IPS-NIHi11 (cell line): ENCODE measurements at places on chromosomes 2 and 18.
A peak's percentile ranks its signal among the peaks of the same experiment; 100 is the strongest.

GRCh38 chr18:73980289-73980979 lies 167.2 kb downstream of the FBXO15 start:
- peak; percentile 67 for DNase-seq

GRCh38 chr2:160434254-160434948 lies 59.2 kb downstream of the RBMS1 start:
- DNase-seq: no peak

- peak; percentile 42 for DNase-seq
These were observed 8.0 kb upstream of the ITGB6 start for GRCh38 chr2:160207804-160208654.

- DNase-seq: no peak
These were observed 184.1 kb upstream of the RAB12 start for GRCh38 chr18:8424917-8425725.

GRCh38 chr2:53021292-53021691 lies 746.3 kb upstream of the CHAC2 start:
- DNase-seq: no peak

GRCh38 chr2:69465513-69466456 lies 28.6 kb upstream of the NFU1 start:
- DNase-seq: no peak

DNA sequence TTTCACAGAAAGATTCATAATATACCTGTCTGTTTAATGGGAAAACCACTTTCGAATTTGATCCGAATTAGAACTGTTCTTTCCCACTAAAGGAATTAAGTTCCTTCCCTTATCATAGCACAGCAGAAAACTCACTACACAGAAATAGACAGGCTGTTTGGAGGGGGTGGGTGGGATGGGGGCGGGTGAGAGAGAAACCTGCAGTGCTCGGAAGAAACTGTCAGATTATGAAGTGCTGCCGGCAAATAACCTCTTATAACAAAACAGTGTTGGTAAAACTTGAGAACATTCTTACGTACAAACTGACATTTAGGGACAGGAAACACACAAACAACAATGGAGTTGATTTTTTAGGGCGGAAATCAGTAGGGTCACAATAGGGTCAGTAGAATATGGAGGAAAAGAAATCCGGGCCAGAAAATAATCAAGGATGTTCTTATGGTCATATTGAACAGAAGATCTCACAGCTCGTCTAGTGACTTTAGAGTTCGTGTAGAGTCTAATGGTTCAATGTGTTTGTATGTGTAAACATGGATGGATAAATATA lies 756.0 kb upstream of the LRATD1 start:
- no peak for DNase-seq

GRCh38 chr2:119486196-119486827 lies 38.0 kb downstream of the SCTR start:
- DNase-seq: no peak

GRCh38 chr18:8947566-8947965 lies 154.9 kb upstream of the NDUFV2 start:
- no peak for DNase-seq

DNA sequence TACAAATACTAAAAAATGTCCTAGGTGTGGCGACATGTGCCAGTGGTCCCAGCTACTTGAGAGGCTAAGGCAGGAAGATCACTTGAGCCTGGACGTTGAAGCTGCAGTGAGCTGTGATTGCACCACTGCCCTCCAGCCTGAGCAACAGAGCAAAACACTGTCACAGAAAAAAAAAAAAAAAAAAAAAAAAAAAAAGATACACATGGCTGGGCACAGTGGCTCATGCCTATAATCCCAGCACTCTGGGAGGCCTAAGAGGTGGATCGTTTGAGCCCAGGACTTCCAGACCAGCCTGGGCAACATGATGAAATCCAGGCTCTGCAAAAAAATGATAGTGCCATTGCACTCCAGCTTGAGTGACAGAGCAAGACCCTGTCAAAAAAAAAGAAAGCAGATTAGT lies 13.7 kb downstream of the KANSL1L start:
- DNase-seq: no peak

DNA sequence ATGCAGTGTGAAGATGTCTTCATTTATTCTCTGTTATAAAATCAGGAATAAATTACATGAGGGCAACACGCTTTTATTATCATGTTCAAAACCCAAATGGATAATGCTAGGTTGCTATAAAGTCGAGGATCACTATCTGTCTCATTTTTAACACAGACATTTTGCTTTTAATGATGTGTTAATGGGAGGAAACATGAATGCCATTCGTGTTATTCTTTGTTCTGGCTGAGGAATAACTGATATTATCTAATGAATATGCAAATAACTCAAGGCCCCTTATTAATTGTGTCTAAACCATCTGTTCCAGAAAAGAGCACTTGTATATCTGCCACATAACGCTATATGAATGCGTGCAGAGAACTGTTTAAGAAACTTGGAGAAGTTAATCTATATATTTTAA lies 576.1 kb downstream of the DCDC2C start:
- DNase-seq: no peak

- no peak for DNase-seq
These were observed 332.8 kb upstream of the SOX11 start for GRCh38 chr2:5359397-5359796.

GRCh38 chr2:83961512-83961911 lies 497.6 kb downstream of the SUCLG1 start:
- DNase-seq: no peak

DNA sequence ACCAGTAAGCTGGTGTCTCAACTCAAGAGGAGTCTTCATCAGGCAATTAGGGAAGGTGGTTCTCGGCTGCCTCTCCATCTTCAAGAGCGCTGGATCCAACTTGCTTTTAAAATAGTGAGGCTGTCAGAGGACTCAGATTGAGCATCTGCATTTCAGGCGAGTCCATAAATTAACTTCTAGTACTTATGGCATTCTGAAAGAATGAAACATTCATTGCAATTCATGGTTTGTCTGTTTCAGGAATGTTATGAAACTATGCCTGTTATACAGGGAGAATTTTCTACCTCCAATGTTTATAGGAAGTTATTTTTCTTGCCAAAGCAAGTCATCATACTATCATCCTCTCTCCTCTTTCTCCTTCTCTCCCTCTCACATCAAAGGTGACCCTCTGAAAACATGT lies 883.2 kb downstream of the SLC4A3 start:
- no peak for DNase-seq

DNA sequence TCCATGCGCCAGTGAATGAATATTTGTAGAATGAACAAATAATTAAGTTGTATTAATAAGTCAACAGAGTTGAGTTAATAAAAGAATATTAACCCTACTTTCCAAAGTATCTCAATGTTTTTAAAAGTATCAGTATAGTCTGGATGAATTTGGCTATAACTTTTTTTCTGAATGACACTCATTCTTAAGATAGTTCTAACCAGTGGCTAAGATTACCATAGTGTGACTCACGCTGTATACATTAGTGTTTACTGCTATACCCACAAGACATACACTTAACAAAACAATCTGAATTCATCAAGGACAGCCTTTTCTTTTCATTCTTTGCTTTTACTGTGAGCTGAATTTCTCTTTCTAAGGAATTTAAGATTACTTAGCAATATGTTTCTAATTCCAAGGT lies 77.0 kb upstream of the PDE1A start:
- no peak for DNase-seq
